ENCODE measurements at places on chromosomes 2 and 18.

DNA sequence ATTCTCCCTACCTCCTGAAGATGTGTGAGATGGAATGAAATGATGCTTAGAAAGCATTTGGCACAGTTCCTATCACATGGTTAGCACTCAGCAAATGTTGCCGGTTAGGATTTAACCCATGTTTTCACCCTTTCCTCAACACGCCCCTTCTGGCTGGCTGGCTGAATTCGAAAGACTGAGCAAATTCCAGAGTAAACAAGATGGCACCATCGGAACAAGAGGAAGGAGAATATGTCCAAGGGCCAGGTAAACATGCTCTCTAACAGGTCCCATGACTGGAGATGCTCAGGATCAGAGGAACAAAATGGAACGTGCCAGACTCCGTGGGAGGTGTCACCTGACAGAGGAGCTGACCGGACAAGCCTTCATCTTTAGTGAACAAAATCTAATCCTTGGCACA, 145.6 kb downstream of the ANKRD44 start:
- DNase-seq = no peak

- no peak for DNase-seq
These were observed 36.4 kb downstream of the SCN1A start for GRCh38 chr2:166091439-166091838.

DNA sequence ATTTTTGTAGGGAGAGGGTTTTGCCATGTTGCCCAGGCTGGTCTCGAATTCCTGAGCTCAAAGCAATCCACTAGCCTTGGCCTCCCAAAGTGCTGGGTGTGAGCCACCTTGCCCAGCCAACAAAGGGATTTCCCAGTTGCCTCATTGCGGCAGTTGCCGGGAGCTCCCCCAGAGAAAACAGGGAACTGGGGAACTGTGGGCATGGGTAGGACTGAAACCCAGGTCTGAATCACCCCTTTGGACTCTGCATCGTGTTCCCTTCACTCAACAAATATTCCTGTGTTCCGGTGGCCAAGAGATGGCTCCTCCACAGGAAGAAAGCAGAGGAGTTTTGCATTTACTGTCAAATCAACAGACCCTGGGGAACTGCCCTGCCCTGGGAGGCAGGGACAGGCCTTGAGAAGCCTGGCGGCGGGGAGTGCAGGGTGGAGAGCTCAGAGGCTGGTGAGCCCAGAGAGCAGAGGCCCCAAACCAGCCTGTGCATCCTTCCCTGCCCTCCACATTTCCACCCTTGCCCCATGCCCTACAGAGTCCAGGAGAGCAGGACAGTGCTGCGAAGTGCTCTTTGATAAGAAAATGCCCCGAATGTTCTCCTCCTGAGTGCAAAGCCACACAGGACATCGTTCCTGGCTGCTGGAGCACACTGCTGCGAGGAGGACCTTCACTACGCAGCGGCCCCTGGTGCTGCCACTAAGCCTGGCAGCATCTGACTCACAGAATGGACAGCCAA, 24.9 kb downstream of the MYO7B start:
- DNase-seq = no peak

DNA sequence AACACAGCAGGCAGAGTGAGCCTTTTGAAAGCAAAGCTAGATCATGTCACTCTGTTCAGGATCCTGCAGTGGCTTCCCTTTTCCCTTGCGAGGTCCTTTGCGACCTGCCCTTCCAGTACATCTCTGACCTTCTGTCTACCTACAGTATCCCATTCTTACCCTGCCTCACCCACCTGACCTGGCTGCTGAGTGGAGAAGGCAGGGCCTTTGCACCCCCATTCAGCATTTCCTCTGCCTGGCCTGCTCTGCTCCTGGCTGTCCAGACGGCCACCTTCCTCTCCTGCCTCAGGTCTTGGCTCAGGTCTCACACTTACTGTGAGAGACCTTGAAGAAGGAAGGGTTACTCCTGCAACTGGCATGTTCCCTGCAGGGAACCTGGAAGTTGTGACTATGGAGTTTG, 77.4 kb downstream of the MAPRE2 start:
- no peak for DNase-seq

DNA sequence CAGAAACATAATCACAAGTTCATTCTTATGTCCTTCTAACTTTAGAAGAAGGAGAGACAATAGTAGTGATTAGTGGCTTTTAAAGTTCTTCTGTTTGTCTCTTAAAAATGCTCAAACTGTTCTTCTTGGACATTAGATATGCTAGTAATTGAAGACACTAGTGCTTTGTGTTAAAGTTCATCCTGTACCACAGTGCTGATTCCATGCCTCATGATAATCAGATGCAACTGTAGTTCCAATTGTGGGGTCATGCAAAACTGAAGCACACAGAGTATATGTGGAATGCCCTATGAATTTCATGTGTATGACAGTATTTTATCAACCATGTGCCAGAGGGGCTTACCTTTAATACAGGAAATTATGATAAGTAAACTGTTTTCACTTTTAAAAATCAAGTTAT, 11.4 kb upstream of the KCNJ13 start:
- no peak for DNase-seq
